ENCODE measurements at places on chromosomes 7 and 10.

- DNase-seq = no peak
These were observed 16.5 kb upstream of the KNDC1 start for GRCh38 chr10:133143546-133143945.

DNA sequence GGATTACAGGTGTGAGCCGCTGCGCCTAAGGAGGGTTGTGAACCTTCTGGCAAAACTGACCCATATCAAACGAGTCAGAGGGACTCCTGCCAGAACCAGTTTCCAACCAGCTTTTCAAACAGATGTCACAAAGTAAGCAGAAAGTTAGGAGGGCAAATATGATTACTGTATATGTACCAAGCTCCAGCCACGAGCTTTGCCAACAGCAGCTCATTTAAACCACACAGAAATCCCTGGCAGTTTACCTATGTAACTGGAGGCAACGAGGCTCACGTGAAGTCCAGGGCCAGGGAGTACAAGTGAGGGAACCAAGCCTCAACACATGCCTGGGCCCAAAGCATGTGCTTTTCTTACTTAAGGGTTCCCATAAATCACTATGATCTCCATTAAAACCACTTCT lies 12.5 kb upstream of the DAGLB start:
- no peak for DNase-seq

- no peak for DNase-seq
These were observed 24.6 kb downstream of the POM121L12 start for GRCh38 chr7:53060066-53060465.

DNA sequence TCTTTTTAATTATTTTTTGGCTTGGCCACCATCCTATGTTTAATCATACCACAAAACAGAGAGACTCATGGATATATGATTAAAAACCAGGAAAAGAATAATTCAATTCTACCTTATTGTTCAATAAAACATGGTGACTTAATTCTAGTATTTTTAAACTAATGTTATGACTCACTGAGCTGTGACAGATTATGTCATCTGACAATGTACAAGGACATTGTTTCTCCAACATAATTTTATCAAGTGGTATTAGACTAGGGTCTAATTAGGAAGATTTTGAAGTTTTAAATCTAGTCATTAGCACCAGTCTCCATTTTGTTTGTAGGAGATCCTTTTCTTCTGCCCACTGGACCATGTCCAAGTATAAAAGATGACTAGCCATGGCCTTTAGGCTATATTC lies 199.3 kb upstream of the MDFIC start:
- no peak for DNase-seq

DNA sequence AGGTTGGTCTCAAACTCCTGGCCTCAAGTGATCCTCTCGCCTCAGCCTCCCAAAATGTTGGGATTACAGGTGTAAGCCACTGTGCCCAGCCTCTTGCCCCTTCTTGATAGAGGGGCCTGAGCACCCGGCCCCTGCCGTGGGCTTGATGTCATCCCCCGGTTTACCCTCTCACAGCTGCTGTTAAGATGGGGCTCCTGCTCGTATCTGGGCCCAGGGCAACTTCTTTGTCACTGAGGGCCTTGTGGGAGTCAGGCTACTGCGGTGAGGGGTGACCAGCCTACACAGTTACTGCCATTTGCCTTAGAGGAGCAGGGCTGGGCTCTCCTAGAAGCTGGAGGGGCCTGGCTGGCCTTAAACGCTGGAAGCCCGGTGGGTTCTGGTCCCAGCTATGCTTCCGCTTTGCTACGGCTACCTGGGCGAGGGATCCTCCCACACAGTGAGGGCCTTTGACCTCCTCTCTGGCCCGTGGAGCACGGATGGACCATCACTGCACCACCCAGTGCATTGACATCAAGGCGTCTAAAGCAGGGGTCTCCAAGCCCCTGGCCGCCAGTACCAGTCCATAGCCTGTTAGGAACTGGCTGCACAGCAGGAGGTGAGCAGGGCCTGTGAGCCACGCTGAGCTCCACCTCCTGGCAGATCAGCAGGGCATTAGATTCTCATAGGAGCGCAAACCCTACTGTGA lies 1.1 kb upstream of the TMEM130 start:
- DNase-seq = no peak

GRCh38 chr10:47081264-47081663 lies 170.0 kb downstream of the PTPN20 start:
- no peak for DNase-seq

Measured in NCI-H2081 (cell line).